ENCODE measurements at places on chromosomes 3 and 15.

DNA sequence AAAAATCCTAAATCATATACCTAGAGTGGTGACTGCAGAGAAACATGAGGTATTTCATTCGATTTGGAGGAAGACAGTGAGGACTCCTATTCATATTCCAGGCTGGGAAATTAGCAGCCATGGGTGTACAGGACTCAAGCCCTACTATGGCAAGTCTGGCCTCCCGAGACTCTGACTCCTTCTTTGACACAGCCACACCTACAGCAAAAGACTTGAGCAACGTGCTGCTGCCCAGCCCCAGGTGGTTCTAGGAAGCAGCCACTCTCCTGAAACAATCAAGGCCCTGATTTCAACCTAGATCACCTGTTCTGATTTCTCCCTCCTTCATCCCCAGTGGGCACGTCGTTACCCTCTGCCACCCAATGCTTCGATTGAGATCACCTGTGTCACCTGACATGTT, 84.0 kb upstream of the ATP11B start:
- DNase-seq: no peak

GRCh38 chr15:74185710-74186348, 12.3 kb downstream of the ISLR start:
- DNase-seq: no peak

DNA sequence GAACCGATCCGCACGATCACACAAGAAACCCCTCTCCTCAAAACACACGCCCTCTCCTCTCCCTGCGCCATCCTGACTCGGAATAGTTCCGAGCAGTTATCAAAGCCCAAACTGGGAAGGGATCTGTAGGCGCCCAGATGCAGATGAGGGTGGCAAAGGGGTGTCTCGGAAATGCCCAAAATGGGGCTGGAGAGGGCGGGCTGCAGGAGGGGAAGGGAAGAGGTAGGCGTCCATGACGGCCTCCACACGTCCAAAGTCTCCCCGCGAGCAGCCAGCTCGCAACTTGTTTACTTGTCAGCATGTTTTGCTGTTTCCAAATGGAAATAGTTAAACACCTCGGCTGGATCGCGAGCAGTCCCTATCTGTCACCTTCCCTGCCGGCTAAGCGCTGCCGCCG, 1.5 kb downstream of the NTRK3 start:
- no peak for DNase-seq

GRCh38 chr15:31325595-31326155, 960 bp upstream of the KLF13 start:
- DNase-seq: no peak

GRCh38 chr3:161598639-161599038, 102.0 kb downstream of the OTOL1 start:
- DNase-seq: no peak

GRCh38 chr3:47994180-47994579, 22.0 kb downstream of the MAP4 start:
- no peak for DNase-seq

DNA sequence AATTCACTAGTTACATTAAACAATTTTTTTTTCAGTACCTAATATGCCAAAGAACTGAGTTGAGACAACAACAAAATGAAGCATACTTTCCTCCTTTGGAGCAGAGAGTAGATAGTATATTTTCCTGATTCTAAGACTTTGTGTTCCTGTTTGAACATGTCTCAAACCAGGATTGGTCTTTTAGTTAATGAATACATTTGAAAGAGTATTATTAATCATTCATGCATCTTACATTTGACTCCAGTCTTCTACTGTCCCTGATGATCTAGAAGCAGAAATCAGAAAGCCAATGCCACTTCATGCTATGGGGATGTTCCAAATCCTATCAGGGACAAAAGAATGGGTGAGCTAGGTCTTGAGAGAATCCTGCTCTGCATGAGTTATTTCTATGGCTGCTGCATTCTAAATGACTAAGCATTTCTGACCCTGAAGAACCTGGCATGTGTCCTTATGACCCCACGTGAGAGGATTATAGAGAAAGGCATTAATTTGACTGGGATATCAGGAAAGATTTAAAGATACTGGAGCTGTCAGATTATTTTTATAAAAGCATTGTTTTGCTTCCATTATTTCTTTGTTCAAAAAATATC, 32.9 kb upstream of the MBNL1 start:
- peak; percentile 32 for DNase-seq

DNA sequence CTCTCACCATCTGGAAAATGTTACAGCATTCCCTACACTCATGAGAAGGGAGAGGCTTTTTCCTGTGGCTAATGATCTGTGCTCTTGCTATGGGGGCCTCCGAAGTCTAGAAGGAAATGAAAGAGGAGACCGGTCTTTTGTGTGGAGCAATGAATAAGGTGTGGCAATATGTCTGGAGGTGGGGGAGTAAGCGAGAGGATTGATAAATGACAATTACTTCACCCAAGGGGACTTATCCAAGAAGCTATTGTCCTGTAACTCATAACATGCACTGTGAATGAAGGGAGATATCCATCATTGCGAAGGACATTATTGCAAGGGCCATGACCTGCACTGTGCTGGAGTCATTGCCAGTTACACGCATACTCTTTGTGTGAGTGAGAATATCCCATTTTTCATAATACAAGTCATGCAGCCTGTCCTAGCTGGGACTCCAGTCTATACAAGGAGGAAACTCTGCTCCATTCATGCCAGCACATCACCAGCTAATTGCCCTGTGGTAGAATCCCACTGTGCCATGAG, 37.7 kb upstream of the SYNPR start:
- no peak for DNase-seq

DNA sequence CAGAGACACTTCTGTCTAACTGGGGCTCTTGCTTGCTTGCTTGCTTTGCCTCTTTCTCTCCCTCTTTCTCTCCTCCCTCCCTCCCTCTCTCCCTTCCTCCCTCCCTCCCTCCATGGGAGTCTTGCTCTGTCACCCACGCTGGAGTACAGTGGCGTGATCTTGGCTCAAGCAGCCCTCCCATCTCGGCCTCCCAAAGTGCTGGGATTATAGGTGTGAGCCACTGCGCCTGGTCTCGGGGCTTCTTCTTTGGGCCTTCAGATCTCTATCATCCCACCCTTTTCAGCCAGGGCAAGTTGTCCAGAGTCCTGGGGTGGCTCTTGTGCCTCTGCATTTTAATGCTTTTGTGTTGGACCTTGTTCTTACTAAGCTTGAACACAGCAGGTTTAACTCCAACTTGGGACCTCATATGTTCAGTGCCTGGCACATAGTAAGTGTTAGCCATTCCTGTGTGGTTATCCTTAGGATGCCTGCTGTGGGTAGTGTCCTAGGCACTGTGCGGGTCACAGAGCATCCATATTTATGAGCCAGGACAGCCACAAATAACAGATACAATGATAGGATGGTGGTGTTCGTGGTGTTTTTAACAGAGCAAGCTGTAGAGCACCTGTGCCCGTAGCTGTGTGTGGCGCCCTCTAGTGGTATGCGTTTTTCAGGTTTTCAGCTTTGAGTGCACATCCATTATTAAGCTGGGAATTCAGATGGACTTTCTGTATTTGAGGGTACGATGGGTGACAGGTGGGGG, 75.1 kb downstream of the CCK start:
- peak; percentile 29 for DNase-seq

All from fibroblast of gingiva (primary cell).